IPS-NIHi11 (cell line): ENCODE measurements at places on chromosomes 16 and 17.

DNA sequence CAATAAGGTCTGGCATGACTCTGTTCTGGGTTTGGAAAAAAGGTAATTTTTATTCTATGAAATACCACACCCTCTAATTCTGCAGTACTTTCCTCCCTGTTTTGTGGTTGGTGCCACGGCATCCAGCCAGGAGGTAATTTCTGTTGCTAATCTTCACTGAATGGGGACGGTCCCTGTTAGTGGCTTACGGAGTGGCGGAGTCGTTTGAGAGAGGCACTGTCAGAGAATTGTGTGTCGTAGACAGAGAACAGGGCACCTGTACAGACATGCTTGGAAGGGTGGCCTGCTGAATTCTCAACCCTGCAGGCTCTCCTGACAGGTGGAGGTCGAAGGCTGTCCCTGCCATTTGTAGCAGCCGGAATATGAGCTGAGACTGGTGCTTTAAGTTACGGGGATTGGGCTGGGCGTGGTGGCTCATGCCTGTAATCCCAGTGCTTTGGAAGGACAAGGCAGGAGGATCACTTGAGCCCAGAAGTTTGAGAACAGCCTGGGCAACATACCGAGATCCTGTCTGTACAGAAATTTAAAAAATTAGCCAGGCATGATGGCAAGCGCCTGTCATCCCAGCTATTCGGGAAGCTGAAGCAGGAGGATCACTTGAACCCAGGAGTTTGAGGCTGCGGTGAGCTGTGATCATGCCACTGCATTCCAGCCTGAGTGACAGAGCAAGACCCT, 33.2 kb downstream of the EEF2K start:
- DNase-seq: no peak

- no peak for DNase-seq
Measured at GRCh38 chr16:87821376-87822107, 47.8 kb downstream of the SLC7A5 start.

GRCh38 chr16:67283826-67284555, 4.7 kb downstream of the PLEKHG4 start:
- no peak for DNase-seq

DNA sequence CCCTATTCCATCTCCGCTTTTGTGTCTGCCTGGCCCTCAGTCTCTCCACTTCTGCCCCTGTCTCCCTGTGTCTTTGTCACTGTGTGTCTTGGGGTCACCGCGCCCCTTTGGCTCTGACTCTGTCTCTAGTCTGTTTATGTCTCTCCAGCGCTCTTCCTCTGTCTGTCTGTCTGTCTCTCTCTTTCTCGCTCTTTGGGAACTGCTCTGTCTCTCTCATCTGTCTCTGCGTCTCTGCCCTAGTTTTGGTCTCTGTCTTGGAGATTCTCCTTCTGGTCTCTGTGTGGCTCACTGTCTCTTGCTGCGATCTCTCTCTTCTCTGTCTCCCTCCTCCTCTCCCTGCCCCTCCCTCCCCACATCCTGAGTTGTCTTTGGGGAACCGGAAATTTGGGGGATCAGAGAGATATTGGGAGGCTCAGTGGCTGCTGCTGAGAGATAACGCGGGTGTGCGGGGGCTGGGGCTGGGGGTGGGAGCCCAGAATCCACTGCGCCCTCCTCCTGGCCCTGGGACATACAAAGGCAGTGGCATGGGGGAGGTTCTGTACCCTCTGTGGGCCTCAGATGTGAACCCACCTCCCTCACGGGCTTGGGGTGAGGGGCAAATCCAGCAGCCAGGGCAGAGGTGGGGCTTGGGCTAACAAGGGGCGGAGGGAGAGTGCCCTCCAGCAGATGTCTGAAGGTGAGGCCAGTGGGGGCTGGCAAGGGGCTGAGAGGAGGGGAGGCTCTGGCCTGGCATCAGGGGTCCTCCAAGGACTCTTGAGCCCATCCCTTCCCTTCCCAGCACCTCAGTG, 24.4 kb downstream of the LAT start:
- no peak for DNase-seq

DNA sequence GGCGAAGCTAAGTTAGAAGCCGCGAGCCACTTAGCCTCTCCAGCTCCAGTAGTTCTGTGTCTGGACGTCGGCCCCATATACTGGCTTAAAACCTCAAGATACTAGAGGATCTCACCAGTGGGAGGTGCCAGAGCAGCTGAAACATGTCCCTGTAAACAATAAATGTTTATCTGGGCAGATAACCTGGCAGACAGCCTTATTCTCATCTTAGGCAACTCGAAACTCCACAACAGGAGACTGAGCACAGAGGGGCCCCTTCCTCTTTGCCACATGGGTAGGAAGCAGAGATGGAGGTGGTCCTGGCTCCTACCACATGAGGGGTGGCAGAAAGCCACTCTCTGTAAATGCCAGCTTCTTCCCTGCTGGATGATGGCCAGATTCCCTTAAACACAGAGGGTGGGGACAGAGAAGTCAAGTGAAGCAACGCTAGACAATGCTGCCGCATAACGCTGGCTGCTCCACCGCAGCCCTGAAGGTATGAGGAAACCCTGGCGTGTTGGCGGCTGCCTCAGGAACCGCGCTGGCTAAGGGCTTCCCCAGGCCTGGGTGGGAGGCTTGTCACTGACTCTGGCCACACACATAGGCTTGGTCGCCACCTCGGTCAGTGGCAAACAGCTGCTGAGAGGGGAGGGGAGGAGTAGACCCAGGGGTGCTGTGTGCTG, 67.9 kb downstream of the HIC1 start:
- peak; percentile 40 for DNase-seq

DNA sequence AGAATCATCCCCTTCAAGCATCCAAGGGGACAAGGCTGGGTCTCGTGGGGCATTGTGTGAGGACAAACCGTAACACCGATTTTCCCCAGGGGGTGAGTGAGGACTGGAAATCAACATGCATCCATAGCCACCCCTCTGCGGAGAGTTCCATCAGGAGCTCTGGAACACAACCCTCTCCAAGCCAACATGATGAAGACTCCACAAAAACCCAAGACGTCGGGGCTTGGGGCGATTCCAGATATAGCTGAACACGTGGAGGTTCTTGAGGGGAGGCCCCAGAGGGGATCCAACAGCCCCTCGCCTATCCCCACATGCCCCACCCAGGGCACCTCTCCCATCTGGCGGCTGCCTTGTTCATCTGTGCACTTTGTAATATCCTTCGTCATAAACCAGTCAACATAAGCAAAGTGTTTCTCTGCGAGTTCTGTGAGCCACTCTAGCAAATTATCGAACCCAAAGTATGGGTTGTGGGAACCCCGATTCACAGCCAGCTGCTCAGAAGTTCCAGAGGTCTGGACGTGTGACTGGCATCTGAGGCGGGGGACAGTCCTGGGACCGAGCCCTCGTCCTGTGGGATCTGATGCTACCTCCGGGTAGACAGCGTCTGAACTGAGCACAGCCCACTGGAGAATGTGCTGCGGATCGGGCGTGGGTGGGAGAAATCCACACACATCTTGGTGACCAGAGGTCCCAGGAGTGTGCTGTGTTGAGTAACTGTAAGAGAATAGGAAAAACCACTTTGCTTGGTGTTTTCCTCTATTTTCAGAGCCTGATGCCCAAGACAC, 55.5 kb downstream of the RPH3AL start:
- DNase-seq: no peak
